Hypothalamus (tissue), 51 donors: ENCODE measurements at places on chromosomes 12 and 14.

GRCh38 chr12:43742106-43742505 lies 16.5 kb downstream of the PUS7L start:
- DNase-seq = no peak

DNA sequence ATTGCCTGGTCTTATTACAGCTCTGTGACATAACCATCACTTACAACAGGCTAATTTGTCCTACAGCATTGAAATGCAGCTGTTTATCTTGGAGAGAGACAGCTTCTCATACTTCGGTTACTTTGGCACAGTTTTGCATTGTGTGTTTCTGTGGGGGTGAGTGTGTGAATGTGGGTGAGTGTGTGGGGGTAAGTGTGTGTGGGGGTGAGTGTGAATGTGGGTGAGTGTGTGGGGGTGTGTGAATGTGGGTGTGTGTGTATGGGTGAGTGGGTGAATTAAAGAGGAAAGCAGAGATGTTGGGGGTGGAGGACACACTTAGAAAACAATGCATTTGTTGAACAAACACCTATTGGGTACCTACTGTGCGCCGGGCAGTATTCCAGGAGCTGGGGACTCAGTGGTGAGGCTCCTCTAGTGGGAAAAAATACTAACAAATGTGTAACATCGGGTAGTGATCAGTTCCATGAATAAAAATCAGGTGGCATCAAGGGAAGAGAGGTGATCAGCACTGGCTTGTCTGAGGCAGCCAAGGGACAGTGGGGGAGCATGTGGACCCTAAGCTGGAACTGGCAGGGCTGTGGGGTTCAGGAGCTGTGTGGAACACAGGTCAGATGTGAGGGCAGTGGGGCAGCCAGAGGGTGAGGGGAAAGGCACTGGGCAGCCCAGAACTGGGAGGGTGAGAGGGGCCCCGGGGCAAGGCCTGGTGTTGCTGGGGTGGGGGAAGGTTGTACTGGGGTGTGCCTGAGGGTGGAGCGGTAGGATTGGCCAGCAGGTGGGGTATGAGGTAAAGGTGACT lies 44.1 kb upstream of the AMN start:
- no peak for DNase-seq

DNA sequence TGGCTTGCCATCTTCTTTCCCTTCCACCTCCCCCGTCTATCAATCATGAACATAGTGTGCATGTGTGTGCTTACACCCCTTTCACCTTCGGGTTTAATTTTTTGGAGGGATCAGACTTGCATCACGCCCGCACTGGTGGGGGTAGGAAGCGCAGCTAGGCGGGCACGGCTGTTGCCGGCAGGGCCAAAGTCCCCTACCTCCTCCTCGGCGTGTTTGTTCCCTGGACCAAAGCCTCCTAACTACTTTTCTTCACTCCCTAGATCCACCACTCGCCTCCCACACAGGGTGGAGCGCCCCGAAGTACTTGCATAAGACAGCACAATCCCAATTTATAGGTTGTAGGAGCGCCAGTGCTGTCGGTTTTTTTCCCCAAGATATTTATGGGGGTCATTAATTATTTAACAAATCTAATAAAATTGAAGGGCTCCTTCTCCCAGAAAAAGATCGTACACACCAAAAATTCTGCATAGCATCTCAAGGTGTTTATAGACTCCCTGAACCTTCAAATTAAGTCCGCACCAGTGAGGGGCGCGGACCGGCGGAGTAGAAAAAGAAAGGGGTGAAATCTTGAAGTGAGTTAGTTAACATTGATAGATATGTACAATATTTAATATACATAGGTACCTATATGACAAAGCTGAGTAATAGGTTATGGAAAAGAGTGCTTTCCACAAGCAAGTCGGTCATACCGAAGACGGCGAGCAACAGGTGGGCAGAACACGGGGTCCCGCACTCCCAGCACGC lies 717 bp downstream of the PKP2 start:
- no peak for DNase-seq

- no peak for DNase-seq
These were observed 416.7 kb upstream of the PDE3A start for GRCh38 chr12:19951664-19952063.

DNA sequence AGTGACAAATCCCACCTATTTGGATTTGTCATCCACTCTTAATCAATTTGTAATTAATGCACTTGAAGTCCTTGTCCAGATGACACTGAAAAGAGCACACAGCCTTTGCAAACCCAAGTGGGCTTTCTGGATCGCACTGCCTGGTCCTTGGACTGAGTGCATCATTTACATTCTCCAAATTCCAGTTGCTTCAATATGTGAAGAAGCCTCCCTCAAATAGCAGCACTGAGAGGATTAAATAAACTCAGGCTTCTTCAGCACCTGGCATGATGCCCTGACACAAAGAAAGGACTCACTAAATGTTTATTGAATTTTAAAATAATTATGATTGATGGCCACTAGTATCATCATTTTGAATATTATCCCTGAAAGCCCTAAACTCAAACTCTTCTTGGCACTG lies 496.5 kb downstream of the VRK1 start:
- no peak for DNase-seq

GRCh38 chr12:105637470-105637869 lies 307.0 kb downstream of the C12orf75 start:
- no peak for DNase-seq

DNA sequence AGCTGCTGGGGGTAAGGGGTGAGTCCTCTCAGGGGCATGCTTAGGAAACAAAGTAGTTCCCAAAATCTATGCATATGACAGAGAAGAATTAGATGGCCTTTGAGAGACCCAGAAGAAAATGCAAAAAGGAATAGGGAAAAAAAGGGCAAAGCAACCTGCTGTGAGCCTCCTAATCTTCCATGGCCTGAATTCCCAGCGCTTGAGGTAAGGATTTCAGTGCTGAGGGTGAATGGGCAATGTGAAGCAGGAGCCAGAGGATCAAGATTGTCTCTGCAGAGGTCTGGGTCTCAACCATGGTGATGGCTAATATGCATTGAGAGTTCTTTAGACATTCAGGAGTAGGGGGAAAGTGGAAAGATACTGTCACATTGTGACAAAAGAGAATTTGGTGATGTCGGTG lies 31.5 kb downstream of the GPR65 start:
- DNase-seq = no peak

GRCh38 chr14:78983126-78983525 lies 813.0 kb downstream of the NRXN3 start:
- DNase-seq = no peak

GRCh38 chr12:9692909-9693308 lies 23.4 kb downstream of the CLEC2D start:
- DNase-seq = no peak

GRCh38 chr14:65456247-65456646 lies 43.7 kb downstream of the FUT8 start:
- no peak for DNase-seq

DNA sequence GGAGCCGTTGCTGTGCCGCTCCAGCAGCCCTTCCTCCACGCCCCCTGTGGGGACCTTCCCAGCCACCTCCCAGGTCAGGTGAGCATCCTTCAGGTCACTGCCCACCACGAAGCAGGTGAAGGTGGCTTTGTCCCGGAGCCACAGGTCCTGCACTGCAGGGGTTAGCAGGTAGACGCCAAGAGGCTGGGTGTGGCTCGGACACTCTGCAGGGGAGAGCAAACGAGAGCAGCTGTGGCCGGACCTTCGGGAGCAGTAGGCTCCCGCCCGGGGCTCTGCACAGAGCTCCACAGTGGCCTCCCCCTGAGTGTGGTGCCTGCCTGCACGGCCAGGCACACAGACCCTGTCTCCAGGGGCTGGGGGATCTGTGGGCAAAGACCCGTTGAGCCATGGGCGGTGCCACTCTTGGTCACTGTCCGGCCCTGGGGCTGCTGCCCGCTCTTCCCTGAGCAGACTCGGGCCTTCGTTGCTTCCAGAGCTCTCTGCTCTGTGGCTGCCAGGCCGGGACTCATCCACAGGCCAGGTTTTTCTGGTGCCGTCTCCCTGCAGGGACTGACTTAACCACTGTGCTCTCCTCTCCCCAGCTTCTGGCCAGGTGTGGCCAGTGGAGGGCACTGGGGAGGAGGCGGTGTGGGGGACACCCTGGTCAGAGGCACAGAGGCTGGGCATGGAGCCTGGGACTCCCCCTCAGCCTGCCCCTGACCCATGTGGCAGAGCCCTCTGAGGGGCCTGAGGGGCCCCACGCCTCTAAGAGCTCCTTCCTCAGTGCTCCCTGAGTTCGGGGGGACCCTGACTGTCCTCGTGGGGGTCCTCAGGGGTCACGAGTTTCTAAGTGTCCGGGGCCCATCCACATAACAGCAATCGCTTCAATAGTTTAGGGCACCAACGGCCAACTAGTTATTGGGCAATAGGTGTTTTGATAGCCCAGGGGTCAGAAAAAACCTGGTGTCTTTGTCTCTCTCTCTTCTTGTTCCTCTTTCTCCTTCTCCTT lies 314.9 kb downstream of the TMEM121 start:
- DNase-seq = no peak

DNA sequence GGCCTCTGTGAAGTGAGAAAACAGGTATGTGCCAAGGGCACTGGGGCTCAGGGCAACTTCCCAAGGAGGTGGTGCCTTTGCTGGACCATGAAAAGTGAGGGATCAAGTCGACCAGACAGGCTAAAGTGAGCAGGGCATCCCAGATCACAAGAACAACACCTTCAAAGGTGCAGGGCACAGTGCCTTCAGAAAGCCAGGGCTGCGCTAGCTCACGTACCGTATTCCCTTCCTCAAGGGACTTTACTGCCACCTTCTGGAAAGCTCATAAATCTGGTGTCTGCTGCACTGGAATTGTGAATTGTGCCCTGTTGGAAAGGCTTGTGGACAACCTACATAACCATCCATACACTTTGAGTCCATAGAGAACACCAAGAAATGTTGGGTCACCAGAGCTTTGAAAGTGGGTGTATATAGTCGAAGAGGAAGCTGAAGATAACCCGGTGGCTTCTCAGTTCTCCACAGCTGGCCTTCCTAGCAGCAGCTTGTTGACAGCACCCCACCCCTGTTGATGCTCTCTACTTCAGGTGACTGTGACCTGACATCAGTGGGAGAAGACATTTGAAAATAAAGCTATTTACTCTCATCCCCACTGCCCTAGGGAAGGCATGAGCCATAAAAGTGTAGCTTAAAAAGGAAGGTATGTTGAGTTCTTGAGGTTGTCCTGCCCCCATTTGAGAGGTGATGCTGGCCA lies 24.5 kb downstream of the FIGNL2 start:
- DNase-seq = no peak

DNA sequence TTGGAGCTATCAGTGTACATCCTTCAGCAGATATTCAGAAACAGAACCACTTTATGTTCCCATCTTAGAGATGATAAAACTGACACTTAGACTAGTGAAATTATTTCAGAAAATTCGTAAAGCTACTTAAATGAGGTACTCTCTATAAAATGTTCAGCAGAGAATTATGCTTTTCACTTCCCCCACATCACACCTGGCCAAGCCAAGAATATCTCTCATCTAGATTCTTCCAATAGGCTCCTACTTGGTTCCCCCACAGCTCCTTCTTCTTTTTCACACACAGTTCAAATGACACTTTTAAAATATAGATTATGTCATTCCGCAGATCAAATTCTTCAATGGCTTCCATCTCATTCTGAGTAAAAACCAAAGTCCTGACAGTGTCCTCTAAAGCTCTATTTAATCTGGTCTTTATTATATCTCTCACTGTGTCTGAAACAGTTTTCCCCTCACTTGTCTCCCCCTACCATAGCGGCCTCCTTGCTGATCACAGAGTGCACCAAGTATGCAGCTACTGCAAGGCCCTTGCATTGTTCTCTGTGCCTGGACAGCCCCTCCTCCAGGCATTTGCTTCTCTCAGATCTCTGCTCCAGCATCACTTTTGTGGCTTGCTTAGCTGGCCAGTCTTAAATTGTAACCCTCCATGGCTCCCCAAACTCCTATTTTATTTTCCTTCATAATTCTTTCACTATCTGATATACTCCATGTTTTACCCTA lies 736.8 kb upstream of the USP15 start:
- no peak for DNase-seq
